Lung microvascular endothelial cell (primary cell): ENCODE measurements at places on chromosomes 2 and 18. TPM values are rescaled to one million over a fixed set of nuclear protein-coding genes. Genes with fewer than 3 reads are reported as not detected.

- DNase-seq = no peak
Measured at GRCh38 chr2:120775801-120776589, 40.3 kb downstream of the GLI2 start.

NOL4 gene
- not detected in 2 replicates for total RNA-seq

GRCh38 chr2:143764261-143764660 is 635.0 kb downstream of the ARHGAP15 start:
- DNase-seq = no peak

DNA sequence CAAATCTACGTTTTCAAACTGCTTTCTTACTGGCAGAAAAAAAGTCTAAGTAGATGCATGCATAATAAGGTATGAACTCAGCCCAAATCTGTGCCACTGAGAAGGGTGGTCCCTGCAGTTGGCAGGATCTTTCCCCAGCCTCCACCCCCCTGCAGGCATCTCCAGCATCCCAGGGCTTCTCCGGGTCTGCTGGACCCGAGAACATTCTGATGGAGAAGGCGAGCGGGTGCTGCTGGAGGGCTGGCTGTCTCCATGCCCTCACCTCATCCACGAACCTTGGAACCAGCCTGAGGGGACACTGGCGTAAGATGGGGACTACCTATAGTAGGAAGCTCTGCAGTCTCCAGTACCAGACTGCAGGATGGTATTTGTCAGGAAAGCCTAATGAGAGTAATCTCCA is 198.9 kb downstream of the HDAC4 start:
- DNase-seq = no peak

- no peak for DNase-seq
Measured at GRCh38 chr2:233065954-233066470, 5.9 kb downstream of the INPP5D start.

DNA sequence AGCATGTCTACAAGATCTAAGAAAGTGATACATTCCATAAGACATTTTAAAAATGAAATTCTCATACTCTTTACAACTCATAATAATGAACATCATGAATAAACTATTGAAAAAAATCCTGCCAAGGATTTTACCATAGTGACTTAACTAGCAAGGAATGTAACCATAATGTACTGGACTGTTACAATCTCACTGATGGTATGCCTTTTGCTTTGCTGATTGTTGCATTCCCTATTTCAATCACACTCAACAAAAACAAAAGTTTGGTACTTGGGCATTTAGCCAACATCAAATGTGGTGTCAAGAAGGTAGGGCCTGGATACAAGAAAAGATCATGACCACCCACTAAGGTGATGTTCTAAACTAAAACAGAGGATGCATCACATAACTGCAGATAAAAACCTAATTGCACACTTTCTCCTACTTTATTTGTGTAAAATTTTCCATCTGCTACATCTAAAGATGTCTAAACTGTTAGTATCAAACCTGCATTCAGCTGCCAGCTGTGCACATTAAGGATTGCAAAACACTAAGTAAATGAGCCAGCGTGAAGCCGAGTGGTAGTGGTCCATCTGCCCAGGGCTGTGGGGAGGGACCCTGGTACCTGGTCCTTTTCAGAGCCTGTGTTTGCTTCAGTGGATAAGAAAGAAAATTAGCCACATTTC is 564.4 kb downstream of the ZEB2 start:
- no peak for DNase-seq

- DNase-seq = no peak
Measured at GRCh38 chr2:46101557-46102220, 195.5 kb upstream of the EPAS1 start.

NYAP2 gene
- not detected in 2 replicates for total RNA-seq

SCYGR4 gene
- not detected in 2 replicates for total RNA-seq

GRCh38 chr2:27191070-27191829 is 20.6 kb upstream of the ATRAID start:
- DNase-seq = peak; percentile 89

DPY30 gene
- 48.6 and 51.2 TPM in 2 replicates for total RNA-seq

GRCh38 chr2:70182689-70183088 is 8.1 kb downstream of the C2orf42 start:
- DNase-seq = no peak

GRCh38 chr2:110166266-110166665 is 38.5 kb downstream of the NPHP1 start:
- DNase-seq = no peak

DNA sequence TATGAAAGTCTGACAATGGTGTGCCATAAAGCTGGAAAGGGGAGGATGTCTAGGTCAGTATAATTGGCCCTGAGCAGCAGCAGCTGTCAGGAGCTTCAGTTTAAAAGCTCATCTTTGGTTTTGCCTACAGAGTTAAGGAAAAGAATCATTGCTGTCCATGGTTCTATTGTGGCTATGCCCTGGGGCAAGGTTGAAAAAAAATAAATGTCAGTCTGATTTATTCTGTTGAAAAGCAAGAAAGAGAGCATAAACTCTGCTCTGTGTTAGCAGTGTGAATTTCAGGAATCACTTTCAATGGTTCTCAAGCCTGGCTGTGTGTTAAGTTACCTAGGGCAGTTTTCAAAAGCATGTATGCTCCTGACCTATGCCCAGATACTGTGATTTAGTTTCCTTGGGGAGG is 446.7 kb downstream of the SETBP1 start:
- no peak for DNase-seq

DNA sequence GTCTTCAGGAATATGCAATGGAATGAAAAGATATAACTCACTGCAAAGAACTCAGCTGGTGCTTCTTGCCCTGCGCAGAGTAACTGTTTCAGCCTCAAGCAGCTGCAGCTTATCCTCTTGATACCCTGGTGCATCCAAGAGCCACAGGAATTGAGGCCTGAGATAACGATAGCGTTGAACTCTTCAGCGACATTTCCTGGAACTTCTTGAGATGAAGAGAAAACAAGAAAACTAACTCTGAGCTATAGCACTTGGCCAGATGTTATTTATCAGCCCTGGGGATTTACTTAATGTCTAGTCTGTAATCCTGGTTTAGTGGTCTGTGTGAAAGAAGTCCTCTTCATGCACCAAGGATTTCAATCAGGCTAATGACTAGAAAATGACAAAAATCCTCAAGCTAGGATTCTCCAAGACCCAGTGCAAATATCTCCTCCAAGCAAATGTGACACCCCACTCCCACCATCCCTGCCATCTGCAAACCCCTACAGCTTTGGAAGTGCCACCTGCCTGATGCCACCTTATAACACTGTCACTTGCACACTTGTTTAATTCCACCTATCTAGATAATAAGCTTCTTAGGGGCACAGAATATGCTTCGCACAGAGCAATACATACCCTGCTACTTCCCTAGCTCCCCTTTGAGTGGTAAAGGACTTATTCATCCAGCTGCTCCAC is 40.6 kb downstream of the EHD3 start:
- no peak for DNase-seq

DNA sequence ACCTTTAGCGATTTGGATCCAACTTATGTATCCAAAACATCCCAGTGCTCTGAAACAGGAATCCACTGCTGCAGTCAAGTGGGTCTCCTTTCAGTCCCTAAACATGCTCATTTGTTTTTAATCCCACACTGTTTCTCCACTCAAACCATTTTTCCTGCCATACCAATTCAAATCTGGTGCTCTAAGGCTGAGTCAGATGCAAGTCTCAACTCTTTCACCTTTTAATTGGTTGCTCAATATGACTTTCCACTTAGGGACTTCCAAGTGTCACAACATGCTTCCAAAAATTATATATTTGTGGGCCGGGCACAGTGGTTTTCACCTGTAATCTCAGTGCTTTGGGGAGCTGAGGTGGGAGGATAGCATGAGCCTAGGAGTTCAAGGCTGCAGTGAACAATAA is 113.4 kb upstream of the TANK start:
- no peak for DNase-seq

GRCh38 chr2:174300114-174300513 is 34.6 kb upstream of the SP9 start:
- DNase-seq = no peak

DNA sequence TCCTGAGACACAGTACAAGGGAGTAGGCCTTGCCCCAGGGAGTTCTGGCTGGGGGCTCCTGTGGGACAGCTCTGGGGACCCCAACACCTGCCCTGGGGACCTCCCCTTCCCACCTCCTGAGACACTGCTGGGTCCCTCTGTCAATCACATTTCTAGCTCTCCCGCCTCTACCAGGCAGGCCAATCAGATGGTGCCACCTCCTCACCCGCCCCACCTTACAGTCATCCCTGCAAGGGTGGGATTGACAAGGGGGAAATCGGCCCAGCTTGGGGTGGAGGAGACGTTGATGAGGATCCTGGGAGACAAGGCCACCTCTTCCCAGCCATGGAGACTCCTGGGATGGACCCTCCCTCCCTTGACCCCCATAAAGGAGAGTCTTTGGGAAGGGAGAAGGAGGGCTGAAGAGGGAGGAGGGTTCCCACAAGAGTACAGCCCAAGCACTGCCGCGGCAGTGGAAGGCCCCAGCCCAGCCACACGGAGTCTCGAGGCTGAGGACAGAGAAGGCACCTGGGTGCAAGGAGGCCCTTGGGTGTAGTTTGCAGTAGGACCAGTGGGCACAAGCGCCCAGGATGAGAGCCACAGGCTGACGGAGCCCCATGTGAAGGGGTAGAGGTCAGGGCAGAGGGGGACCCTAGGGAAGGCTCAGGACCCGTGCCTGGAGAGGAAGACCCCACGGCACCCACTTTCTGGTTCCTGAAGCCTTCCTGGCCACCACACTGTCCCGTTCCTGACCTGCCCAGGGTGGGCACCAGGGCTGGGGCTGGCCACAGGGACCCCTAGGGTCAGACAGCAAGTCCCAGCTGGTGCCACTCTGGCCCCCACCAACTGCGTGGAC is 109.9 kb upstream of the OTOS start:
- no peak for DNase-seq

- no peak for DNase-seq
Measured at GRCh38 chr18:35826477-35826876, 146.0 kb upstream of the RMP24 start.

GRCh38 chr2:95343429-95344214 is 46.5 kb downstream of the KCNIP3 start:
- no peak for DNase-seq

DNA sequence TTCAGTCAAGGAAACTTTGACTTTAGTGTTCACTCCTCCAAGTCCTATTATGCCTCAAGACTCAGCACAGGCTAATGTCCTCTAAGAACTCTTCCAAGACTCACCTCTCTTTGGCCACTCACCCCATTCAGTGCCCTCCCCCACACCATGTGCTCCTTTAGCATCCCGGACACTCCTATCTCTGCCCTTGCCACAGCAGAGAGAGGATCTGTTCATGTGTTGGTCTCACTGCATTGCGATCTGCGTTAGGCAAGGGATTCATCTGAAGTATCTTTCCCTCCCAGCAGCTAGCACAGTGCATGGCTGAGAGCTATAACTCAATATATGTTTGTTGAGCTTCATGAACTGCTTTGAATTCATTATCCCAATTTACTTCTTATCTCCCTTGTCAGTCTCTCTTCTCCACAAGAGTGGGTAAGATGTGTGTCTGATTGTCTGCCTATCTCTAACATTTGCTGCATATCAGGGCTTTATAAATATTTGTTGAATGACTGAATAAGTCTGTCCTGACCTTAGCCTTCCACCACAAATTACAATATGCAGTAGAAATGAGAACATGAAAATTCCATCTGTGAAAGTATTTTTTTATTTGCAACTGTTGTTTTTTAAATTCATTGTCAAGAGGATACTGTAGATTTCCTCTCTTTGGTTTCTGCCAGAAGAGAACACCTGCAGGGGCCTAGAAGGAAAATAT is 179.9 kb upstream of the NCKAP5 start:
- no peak for DNase-seq

EHD3 gene
- total RNA-seq = 2.4 and 6.7 TPM in 2 replicates

- no peak for DNase-seq
Measured at GRCh38 chr2:222656526-222657446, 894 bp upstream of the FARSB start.

DNA sequence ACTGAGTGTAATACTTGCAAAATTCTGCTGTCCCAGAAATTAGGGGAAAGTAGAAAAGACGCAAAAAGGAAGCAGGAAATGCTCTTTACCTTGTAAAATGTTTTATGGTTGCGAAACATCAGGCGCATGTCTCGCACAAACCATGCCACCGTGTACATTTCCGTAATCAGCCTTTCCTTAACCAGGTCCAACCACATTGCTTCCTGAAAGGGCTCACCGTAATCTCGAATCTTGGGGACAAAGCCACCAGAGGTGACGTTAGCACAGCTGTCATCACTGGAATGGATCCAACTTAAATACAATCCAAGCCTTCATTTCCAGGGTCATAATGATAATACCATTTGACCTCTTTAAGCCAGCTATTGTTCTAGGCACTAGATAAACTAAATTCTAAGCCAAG is 49.3 kb downstream of the SP110 start:
- DNase-seq = peak; percentile 72

GRCh38 chr2:102892698-102893310 is 131.0 kb downstream of the TMEM182 start:
- DNase-seq = no peak

TRMT61B gene
- 6.8 and 13.1 TPM in 2 replicates for total RNA-seq

GATA6 gene
- total RNA-seq = 0.40 and 0.44 TPM in 2 replicates

- DNase-seq = no peak
Measured at GRCh38 chr2:65017335-65017734, 28.1 kb downstream of the SLC1A4 start.

COBLL1 gene
- total RNA-seq = 1.7 and 4.2 TPM in 2 replicates

DNA sequence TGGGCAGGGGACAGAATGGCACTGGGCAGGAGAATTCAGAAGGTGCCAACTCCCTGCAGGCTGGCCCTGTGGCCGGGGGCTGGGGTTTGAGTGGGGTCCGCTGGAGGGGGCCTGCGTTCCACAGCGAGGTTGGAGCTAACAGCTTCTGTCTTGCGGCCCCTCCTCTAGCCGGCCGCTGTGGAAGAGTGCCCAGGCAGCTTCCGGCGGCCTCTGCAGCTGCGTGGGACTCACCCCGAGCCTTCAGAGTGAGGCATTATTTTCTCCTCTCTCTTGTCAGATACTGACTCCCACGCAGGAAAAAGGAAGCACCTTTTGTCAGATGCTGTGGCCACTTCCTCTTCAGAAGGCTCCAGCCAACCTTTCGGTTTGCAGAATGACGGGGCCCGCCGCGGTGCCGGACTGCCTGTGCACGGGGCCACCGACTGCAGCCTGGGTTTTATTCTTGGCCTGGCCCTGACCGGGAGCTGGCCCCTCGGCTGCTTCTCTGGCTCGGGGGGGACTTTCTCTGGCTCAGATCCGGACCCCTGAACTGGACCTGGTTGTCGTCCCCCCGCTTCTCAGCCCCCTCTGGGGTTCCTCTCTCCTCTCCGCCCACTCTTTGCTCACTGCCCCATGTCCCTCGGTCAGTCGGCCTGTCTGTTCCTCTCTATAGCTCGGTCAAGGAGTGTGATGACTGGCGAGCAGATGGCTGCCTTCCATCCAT is 40.1 kb downstream of the ARHGAP25 start:
- peak; percentile 96 for DNase-seq

DTNA gene
- total RNA-seq = 0.40 and 0.44 TPM in 2 replicates

PSTPIP2 gene
- 0.20 and 1.1 TPM in 2 replicates for total RNA-seq

DNA sequence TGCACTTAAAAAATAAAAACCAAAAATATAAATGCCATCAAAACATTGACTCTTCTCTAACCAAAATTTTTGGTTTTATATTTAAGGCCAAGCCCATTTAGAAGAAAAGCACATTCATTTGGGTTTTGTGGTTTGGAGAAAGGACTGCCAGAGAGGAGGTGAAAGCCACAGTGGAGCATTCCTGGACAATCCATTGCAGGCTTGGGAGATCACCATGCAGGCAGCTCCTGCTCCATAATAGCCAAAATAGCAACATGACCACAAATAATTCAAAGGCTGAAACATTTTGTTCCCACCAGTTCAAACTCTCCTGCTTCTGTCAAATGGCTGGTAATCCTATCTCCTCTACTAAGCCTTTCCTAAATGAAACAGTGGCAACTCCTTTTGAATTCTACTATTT is 73.5 kb downstream of the GALNT3 start:
- no peak for DNase-seq

CYP27A1 gene
- total RNA-seq = 5.0 and 7.1 TPM in 2 replicates
